ENCODE measurements at places on chromosomes 3 and 15.

DNA sequence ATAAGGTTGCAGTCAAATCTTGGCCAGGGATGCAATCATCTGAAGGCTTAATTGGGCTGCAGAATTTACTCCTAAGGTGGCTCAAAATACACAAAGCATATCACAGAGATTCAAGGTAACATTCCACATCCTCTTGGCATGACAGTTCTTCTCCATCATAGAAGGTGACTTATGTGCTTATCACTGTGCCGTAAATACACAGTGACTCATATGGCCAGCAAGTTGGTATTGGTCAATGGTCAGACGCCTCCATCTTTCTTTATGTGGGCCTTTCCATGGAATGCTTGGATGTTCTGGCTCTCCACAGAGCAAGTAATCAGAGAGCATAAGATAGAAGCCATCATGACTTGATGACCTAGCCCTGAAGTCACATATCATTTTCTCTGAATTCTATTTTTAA lies 168.8 kb upstream of the ST8SIA2 start:
- no peak for DNase-seq

DNA sequence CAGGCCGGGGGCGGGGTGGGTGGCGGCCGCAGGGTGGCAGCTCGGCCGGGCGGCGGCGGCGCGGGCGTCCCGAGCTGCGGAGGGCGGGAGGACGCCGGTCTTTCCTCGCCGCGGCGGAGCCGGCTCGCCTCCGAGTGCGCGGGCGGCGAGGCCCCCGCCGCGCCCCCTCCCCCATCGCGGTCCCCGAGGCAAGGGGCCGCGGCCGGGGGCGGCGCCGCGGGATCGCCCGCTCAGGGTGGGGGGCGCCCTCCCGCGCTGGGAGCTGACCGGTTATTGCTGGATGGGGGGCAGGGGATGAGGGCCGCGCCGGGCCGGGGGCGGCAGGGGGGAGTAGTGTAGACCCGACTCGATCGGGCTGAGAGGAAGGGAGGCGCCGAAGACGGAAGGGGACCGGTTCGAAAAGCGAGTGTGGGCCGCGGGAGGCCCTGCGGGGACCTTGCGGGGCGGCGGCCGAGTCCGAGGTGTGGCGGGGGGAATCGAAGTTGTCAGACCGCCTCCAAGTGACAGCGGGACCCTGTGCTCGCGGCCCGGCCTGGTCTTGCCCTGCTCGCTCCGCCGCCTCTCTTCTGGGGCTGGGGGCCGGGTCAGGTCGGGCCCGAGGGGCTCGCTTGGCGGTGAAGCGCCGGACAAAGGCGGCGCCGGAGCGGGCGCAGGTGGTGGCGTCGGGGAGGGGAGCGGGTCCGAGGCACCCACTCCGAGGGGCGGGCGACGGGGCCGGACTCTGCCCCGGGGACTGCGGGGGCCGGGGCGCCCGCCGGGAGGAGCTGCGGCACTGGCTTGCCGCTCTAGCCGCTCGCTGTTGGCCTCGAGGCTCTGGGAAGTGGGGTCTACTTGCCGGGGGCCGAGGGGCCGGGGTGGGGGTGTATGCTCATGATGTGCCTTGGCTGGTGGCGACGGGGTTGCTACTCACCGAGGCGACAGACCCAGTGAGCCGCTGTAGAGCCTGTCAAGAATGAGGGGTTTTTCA lies 1.1 kb downstream of the BAHD1 start:
- no peak for DNase-seq

DNA sequence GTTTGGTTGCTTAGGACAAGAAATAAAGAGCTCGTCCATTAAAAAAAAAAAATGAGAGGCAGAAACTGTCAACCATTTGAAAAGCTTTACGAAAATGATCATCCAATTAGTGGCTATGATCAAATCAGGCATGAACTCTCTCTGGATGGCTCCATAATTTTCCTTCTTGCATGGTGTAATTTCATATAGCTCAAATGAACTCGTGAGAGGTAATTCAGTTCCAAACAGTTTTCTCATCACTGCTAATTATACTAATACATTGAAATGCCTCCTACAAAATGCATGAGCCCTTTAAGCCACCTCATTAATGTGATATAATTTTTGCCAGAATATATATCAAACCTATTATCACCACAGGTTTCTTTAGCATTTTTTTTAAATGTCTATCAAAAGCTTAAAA lies 239.5 kb upstream of the MEIS2 start:
- no peak for DNase-seq

DNA sequence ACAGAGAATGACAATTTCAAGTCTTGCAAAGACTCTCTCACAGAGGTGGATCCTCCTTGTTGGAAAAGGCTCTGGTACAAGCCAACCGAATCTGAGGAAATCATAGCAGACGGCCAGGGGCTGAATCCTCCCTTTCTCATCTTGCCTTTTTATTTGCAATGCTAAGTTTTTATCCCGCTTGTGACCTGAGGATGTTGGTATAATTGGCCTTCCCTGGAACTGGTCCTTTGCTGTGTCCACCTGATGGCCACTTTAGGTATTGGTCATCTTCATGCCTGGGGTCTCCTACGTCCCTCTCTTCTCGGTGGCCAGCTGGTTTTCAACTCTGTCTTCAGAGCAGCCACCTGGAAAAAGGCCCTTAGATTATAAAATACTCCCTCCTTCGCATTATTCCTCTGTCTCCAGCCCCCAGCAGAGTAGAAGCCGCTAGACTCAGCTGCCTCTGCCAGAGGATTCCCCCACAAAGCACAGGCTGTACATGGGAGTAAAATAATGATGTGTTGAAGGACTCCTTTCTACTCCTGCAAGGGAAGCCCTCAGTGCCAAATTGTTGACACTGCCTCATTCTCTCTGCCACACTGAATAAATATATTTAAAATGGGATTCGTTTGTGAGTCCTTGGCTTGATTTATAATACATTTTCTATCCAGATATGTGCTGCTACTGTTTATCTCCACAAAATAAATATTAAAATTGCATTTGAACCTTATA lies 208.9 kb upstream of the CFAP20DC start:
- no peak for DNase-seq

- no peak for DNase-seq
Measured at GRCh38 chr15:85116925-85117646, 135.4 kb downstream of the PDE8A start.

DNA sequence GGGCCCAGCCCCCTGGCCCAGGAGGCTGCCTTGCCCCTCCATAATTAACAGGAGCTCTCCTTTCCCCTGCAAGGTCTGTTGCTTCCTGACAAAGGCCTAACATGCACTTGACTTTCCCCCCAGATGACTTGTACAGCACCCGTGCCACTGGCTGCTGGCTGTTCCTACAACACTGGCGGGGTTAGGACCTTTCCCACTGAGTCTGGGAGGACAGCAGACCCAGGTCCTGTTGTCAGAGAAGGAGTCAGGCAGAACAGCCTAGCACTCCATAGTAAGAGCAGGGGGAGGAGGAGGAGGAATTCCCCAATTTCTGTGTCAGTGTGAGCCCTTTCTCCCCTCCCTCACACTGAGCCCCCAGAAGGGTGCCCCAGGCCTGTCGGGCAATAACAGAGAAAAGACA lies 99.2 kb downstream of the CORO2B start:
- no peak for DNase-seq

GRCh38 chr3:64398476-64398875 lies 173.2 kb upstream of the PRICKLE2 start:
- no peak for DNase-seq

DNA sequence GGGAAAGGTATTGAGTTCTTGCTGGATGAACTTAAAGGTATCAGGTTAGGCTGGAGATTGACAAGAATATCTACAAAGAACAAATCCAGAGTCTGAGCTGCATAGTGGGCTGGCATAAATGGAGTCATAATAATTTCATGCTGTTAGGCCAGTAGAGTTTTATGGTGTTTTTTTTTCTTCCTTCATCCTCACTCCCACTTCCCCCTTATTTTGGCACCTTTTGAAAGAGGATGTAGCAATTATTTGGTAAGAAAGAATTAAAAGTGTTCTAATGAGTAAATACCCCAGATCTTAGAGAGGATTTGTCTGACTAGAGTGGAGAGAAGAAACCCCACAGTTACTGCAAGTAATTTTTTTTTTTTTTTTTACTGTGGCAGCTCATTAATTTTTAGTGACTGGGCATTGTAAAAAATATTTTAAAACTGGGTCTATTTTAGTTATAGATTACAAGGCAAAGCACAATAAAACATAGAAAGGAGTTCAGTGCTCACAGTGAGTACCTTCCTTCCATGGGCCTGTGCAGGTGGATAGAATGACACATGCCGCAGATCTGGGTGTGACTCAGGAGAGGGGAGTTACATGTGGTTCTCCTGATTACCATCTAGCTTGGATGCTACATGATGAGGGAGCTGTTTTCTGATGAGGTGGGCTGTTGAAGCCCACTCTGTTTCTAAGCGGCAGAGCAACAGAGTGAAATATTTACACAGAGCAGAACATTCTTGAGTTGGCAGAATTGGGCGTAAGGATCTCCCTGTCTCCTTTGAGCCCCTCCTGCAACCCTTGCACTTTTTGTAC lies 5.3 kb downstream of the EDEM1 start:
- no peak for DNase-seq

- no peak for DNase-seq
Measured at GRCh38 chr3:186901135-186901734, 29.1 kb upstream of the ST6GAL1 start.

- no peak for DNase-seq
Measured at GRCh38 chr3:50050361-50050760, 38.4 kb upstream of the RBM5 start.

GRCh38 chr3:64638981-64639481 lies 48.8 kb downstream of the ADAMTS9 start:
- DNase-seq, result no peak

DNA sequence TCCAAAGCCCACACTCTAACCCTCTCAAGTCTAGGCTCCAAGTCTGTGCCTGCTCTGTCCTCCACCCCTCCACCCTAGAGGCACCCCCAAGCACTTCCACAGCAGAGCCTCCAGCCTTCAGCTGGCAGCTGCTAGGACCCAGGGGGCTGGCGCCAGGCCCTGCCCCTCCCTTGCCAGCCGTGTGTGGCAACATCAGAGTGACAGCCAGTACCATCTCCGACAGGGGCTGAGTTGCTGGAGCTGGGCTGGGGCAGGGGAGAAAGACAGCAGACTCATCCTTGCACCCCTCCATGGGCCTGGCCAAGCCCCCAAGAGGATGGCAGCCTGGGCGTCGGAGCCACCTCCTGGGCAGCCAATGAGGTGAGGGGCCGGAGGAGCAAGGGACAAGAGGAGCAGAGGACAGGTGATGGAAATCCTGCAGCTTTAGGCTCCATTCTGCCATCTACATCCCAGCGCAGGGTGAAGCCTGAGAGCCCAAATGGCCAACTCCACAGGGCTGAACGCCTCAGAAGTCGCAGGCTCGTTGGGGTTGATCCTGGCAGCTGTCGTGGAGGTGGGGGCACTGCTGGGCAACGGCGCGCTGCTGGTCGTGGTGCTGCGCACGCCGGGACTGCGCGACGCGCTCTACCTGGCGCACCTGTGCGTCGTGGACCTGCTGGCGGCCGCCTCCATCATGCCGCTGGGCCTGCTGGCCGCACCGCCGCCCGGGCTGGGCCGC lies at the start of gene GPR62:
Gene GPR62, plus strand, starts transcription at position 207 of the 718 bp plus-strand sequence. Its CDS starts 272 bp downstream, at position 479.
- no peak for DNase-seq

DNA sequence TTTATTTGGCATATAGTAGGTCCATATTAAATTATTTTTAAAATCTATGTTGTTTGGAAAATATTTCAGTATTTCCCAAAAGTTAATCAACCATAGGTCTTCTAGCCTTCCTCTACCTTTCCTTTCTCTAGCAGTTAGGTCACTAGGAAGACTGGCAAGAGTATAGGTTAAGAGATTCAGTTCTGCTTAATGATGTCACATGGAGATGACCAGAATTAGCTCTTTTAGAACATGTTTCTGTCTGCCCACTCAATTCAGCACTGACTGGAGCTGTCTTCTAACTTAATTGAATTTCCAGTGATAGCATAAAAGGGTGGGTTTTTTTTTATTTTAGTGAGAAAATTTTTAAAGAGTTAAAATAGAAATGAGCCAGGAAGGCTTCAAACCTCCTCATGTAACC lies 23.8 kb upstream of the ZBED2 start:
- DNase-seq, result no peak

DNA sequence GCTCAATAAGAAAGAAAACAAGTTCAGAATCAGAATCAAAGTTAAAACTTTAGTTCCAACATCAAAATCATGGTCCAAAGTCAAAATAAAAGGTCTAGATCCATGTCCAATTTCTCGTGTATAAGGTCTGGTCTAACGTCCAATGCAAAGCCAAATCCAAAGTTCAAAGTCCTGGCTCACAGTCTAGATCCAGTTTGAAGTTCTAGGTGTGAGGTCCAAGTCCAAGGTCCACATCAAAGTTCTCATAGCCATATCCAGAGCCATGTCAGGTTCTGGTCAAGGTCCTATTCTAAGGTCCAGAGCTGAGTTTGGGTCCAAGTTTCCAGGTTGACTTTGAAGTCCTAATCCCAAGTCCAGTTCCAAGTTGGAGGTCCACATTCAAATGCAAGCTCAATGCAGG lies 40.7 kb upstream of the VIPR1 start:
- no peak for DNase-seq

GRCh38 chr3:11140030-11140712 lies 14.1 kb upstream of the HRH1 start:
- DNase-seq, result no peak

GRCh38 chr15:25680686-25681025 lies 182.5 kb downstream of the ATP10A start:
- no peak for DNase-seq

DNA sequence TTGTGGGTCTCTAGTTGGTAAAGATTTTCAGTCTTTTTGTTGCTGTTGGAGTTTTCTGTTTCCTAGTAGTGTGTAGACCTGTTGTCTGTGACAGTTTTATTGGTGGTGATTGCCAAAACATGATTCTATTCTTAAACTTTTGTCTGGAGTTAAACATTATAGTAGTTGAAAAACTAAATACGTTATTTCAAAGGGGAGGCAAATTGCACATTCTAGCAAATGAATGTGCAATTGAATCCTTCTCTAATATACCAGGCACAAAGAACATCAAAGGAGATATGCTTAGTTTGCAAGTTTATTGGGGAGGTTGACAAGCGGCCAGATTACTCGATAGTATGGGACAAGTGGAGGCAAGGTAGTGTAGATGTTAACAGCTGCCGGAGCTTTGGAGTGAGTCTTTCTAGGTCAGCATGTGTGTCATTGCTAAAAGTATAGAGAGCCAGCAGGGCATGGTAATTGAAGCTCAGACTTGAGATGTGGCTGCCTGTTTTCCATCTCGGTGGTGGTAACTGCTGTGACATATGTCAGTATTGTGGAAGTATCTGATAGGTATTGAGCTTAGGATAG lies 20.6 kb downstream of the CHD2 start:
- DNase-seq, result no peak

- DNase-seq, result no peak
Measured at GRCh38 chr15:51970132-51970817, 1.3 kb downstream of the LEO1 start.

GRCh38 chr3:129503471-129504291 lies 24.8 kb upstream of the RHO start:
- no peak for DNase-seq

DNA sequence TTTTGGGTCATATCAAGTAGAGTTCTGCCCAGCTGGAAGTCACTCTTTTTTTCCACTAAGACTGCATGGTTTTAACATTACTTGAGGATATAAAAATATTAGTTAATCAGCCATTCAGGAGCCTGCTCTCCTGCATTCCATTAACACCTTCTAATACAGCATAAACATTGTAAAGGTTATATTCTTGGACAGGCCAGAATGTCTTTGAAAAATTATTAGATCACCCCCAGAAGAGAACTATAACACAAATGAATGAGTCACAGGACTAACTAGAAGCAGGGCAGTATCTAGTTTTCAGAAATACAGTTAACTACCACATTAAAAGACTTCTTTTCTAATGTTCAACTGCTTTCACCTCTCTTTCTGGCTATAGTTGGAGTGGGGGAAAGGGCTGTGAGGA lies 80.9 kb downstream of the THBS1 start:
- DNase-seq, result no peak

- no peak for DNase-seq
Measured at GRCh38 chr3:48151807-48152427, 36.3 kb downstream of the CDC25A start.

- DNase-seq, result no peak
Measured at GRCh38 chr3:184320104-184320445, 5.7 kb downstream of the EIF4G1 start.
